ENCODE measurements at places on chromosomes 3 and 15.

DNA sequence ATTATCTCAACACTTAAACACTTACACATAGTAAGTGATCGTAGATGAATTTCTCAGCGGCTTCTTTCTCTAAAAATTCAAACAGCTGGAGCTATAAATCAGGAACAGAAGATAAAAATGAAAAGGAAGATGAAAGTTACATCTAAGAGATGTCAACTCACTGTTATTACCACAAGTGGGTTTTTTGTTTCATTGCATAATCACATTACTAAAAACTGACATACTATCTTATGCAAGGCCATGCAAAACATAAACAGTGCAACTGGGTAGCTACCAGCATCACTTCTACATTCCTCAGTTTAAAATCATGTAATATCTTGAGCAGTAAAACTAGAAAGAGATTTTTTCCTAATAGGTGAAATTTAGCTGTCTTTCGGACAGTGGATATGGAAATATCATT, 14.9 kb downstream of the MINDY4B start:
- DNase-seq, result no peak

DNA sequence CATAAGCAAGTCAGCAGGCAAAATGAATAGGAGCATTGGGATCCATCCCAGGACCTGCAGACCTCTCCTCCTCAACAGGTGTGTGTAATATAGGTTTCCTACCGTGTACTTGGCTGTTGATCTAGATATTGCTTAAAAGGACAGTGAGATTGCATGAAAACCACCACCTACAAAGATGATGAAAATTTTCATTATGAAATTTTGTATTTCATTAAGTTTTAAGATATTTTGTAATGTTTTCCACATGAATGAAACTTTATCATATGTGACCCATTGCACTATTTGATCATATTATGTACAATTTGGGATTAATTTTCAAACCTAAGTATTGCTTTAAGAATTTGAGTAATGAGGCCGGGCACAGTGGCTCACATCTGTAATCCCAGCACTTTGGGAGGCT, 94.3 kb upstream of the TRPM1 start:
- DNase-seq, result no peak

GRCh38 chr15:89112341-89112971, 24.2 kb downstream of the ABHD2 start:
- no peak for DNase-seq

- no peak for DNase-seq
Observed at GRCh38 chr3:15578289-15578867, 23.0 kb downstream of the HACL1 start.

DNA sequence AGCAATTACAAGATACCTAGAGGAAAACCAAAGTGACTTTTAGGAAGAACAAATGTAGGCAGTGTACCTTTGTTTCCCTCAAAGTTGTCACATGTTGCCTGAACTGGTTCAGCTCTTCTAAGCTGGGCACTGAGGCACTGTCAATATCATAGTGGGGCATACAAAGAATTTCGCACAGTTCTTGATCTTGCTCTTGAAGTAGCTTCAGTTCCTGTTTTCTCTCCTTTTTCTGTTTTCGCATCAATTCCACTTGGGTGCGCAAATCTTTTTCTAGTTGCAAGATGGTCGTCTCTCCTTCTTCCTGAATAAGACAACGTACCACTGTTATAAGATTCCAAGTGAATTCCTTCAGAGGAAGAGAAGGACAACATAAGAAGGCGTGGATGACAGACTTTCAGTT, 12.7 kb downstream of the PRC1 start:
- no peak for DNase-seq

GRCh38 chr15:41691471-41691870, 31.3 kb downstream of the MGA start:
- no peak for DNase-seq

GRCh38 chr3:141905129-141905528, 28.7 kb downstream of the ATP1B3 start:
- DNase-seq, result no peak

DNA sequence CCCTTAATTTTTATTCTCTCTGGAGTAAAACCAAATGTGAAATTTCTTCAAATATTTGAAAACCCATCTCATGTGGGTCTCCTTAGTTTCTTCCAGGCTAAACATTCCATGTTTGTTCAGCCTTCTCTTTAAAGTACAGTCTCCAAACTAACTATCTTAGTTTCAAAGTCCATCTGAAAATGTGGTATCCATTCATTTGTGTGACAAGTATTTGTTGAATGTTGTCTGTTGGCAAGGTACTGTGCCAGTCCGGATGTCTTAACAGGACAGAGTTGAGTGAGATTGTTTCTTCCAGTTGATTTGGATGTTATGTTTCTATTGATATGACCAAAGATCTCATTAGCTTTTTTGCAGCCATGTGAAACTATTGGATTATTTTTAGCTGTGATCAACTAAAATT, 347.4 kb downstream of the THSD4 start:
- no peak for DNase-seq

DNA sequence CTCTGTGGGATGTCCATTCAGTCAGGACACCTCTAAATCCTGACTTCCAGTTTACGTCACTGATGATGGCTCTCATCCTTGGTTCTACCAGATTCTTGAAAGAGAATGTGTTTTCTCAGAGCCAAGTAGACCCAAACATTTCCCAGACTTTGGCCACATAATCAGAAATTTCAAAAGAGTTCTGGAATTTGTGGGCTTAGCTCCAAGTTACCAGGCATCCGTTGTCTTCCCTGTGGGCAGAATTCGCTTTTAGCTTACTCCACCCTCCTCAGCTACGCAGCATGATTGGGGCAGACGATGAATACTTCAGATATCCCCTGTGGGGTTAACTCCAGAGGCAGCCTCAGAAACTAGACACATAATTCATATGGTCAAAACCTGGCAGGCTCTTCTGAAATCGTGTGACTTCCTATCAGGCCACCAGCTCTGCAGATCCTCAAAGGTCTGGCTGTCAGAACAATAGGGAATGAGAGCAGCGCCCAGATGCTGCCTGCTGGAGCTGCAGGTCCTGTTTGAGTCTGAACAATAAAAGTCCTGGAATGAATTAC, 30.6 kb downstream of the CRTC3 start:
- no peak for DNase-seq

DNA sequence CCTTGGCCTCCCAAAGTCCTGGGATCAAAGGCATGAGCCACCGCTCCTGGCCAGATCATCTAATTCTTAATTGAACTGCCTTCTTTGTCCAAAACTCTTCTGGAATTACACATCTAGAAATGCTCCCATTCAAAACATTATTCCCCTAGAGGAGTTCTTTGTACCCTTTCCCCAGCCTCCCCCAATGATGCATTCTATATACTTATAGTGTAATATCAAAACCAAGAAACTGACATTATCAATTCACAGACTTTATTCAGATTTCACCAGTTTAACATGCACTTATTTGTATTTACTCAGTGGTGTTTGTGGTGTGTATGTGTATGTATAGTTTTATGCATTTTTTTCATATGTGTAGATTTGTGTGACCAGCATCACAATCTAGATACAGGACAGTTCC, 85.0 kb downstream of the PTPRG start:
- DNase-seq, result no peak

- no peak for DNase-seq
Observed at GRCh38 chr15:65773386-65774111, 18.5 kb downstream of the DENND4A start.

- DNase-seq, result peak; percentile 56
Observed at GRCh38 chr15:47184003-47184907, 533.0 kb upstream of the SEMA6D start.

DNA sequence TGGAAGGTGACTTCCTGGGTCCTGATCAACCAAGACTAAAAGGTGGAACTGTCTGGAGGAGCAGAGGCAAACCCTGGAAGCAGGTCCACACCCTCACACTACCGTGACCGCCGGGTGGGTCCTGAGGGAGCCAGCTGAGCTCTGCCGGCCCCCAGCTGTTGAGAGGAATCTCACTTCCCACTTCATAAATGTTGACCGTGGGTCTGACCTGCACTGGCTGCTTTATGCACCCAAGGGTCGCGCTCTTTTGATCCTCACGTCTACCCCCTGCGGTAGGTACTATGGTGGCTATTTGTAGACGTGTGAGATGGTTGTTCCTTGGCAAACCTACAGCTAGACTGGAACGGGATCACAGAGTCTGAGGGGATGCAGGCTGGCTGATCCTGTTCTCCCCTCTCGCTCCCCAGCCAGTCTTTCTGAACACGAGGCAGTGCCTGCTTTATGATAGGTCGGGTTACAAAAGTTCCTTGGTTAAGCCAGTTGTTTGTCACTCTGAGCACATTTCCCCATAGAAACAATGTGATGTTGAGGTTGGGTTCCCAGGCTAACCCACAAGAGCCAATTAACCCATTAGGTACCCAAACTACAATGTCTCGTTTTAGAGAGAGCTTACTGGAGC, 113.0 kb upstream of the ETV5 start:
- no peak for DNase-seq

DNA sequence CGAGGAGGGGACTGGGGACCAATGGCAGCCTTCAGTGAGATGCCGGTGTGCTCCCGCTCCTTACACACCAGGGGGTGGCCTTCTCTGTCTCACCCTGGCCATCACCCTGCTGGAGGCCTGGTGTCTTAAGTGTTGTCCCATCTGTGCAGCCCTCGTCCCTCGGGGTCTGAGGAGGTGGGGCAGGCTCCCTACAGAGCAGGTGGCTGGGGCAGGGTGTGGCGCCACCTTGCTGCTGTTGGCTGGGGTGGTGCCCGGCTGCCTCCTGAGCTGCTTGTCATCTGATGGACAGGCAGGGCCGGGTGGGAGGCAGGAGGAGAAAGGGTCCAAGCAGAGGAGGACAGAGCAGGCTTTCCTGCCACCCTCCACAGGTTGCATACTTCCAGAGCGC, 25.9 kb downstream of the PTPN23 start:
- no peak for DNase-seq

GRCh38 chr3:68121287-68121686, 466.9 kb upstream of the SUCLG2 start:
- DNase-seq, result no peak

- DNase-seq, result no peak
Observed at GRCh38 chr3:177190756-177191681, 6.3 kb downstream of the TBL1XR1 start.

- DNase-seq, result no peak
Observed at GRCh38 chr15:78922527-78922926, 22.3 kb downstream of the CTSH start.

GRCh38 chr3:122067214-122067550, 12.0 kb downstream of the CD86 start:
- no peak for DNase-seq

DNA sequence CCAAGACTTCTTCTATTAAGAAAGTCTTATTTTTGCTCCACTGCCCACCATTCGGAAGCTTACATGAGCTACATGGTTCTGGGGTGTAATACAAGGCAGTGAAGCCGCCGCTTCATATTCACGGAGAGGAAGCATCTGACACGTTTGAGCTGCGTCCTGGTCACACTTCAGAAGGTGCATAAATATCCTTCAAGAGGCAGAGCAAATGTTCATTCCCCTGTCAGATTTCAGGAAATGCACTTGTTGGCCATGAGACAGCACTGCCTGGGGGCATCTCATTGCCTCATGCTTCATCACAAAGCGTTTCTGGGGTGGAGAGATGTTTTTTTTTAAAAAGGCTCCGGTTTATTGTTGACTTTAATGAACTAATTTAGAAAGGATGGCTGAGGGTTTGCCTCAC, 119.9 kb downstream of the CADPS start:
- DNase-seq, result no peak

- DNase-seq, result no peak
Observed at GRCh38 chr15:99992611-99993231, 259.5 kb upstream of the LYSMD4 start.

- DNase-seq, result no peak
Observed at GRCh38 chr3:193357291-193357690, 21.3 kb downstream of the ATP13A5 start.

GRCh38 chr3:141306922-141307321, 61.4 kb upstream of the ZBTB38 start:
- no peak for DNase-seq
